ENCODE measurements at places on chromosomes 3 and 15.

DNA sequence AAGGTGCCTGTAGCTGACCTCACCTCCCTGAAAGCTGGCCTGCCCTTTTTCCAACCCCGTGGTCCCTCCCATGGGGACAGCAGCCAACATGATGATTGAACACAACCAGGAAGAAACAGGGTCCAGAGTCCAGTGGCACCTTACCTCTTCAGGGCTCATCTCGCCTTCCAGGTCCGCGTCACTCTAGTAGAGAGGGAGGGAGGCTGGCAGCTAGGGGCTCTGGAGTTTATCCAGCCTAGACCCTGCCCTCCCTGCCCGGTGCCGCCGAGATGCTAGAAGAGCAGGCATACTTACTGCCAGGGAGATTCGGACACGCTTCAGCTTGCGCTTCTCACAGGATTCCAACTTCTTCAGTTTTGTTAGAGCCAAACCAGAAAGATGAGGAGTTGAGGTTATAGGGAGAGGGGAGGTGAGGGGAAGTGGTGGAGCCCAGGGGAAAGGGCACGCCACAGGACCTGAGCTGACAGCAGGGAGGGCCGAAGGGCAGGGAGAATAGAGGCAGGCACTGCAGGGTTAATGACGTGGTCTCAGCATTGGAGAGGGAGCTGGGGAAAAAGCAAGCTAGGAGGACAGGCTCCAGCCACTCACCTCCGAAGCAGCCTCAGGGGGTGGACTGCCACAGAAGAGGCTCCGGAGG lies 9.1 kb downstream of the CLCN2 start:
- no peak for DNase-seq

DNA sequence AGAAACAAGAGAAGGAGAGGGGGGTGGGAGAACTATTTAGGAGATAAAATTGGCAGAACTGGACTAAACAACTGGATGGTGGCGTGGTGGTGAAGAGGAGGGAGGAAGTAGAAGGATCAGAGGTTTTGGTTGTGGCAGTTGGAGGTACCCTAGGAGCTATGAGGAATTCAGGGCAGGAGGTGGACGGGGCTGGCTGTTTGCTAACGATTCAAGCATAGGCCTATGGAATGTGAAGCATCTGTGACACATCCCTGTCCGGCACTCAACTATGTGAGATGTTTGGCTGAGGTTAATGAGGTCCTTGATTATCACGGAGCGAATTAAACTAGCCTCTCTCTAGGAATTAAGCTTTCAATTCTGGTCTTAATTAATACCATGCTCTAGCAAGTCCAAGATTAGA lies 13.5 kb downstream of the TARS3 start:
- peak; percentile 23 for DNase-seq

DNA sequence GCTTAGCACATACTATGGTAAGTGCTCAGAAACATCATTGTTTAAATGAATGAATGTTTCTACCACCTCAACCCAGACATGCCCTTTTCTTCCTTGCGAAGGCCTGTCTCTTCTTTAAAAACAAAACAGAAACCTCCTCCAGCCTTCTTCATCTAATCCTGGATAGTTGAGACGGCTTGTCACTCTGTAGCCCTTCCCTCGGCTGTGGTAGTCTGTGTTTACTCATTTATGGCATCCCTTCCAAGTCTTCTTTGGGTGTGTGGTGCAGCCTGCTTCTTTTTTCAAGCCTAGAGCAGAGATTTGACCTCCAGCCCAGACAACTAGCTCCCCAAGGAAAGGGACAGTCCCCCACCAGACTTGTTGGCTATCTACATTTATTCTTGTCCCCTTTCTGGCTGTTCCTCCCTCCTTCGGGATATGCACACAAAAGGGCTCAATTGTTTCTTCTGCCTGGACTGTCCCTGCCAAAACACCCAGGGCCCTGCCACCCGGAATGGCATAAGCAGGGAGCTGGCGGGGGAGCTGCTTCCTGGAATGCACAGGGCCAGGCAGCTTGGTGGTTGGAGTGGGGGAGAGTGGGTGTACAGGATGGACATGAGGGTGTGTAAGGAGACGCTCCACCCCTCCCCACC lies 67.8 kb downstream of the ITGA11 start:
- no peak for DNase-seq

DNA sequence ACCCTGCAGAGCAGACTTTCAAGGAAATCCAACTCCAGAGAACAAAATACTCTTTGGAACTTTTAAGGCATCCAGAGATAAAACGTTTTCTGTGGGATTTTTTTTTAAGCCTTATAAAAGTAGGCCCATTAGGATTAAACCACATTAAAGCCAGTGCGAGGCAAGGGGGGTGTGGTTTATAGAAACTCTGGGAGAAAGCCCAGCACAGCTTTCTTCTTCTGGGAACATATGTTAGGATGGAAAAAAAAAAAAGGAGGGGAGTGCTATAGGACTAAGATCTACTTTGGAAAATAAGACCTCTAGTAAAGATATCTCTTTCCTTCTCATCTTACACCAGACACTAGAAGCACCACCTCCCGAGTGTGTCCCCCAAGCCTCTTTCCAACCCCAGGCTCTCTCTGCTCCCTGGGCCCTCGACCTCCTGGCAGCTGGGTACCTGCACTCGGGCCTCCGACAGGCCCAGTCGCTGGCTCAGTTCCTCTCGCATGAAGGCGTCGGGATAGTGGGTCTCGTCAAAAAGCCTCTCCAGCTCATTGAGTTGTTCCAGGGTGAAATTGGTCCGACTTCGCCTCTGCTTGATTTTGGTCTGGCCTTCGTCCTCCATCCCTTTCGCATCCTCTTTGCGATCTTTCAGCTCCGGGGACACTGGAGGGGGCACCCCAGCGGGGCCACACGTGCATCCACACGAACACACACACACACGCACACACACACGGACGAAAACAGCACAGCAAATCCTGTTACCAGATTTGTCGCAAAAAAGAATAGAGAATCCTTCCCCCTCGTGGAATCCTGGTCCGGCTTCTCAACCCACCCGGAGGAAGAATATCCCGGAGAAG lies 3.8 kb downstream of the SHOX2 start:
- DNase-seq, result no peak

GRCh38 chr15:64634576-64635498 lies 140.6 kb downstream of the RBPMS2 start:
- no peak for DNase-seq

- DNase-seq, result no peak
Measured at GRCh38 chr3:154152741-154153140, 31.6 kb downstream of the ARHGEF26 start.

DNA sequence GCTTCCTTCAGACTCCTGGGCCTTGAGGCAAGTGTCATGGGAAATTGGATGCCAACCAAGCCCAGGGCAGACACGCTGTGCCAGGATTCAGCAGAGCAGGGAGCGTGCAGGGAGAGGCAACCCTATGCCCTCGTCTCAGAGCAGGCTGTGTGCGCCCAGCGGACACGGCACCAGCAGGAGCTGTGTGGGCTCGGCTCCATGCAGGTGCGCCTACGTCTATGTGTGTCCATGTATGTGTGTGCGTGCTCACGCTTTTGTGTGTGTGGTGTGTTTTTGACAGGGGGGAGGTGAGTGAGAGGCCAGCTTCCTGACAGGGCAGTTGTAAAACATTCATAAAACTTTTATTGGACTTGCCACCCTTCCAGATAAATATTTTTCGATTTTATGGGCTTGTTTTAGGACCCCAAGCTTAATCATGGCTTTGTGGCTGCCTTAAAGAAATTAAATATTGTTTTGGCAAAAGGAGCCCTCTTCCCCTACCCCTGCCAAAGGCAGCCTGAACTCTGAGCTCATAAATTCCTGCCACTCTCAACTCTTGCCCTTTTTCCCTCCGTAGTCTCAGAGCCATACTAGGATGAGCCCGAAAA lies 84.4 kb downstream of the DNAJB8 start:
- DNase-seq, result no peak

DNA sequence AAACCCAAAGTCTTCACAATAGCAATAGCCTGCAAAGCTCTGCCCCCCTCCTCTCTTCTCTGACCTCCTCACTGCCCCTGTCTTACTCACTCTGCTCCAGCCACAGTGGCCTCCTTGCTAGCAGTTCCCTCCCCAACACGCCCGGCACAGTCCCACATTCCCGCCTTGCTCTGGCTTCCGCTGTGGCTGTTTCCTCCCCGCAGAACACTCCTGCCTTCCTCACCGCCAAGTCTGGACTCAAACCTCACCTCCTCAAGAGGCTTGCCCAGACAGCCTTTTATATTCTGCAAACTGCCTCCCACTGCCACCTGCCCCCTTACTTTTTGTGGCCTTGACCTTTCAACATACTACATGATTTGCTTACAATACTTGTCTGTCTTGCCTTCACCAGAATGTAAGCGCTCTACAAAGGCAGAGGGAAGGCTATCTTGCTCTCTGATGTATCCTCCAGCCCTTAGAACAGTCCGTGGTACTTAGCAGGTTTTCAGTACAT lies 406 bp upstream of the MPI start:
- no peak for DNase-seq

- DNase-seq, result no peak
Measured at GRCh38 chr15:76339305-76340197, 3.0 kb downstream of the ISL2 start.

DNA sequence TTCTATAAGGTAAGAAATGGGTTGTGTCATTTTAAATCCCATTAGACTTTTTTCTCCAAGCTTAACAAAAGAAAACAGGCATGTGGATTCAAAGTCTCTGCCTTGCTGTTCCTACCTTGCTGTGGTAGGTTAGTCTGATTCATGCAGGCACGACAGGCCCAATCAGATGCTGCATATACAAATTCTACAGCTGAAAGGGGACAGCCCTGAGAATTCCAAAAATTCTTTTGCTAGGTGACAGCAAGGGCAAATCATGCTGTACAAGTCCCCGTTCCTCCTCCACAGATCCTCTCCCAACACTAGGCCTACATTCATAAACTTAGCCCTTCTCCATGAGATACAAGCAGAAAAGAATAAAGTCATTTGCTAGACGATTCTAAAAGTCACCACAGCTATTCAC lies 161.2 kb upstream of the THBS1 start:
- no peak for DNase-seq

DNA sequence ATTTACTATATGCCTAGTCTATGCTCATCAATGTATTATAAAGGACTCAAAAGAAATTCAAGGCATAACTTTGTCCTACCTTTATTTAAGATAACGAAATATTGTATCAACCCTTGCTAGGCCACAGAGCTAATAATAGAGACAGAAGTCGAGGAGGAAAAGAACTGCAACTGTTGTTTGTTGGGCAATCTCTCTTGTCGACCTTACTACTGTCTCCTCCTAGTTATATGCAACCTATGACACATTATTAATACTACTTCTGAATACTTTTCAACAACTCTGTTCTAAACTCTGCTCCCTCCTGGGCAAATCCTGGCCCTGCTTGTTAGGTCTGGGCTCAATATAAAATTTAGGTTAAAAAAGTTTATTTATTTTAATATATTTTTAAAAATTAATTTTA lies 24.6 kb downstream of the SPPL2A start:
- DNase-seq, result no peak

- no peak for DNase-seq
Measured at GRCh38 chr15:68682330-68682729, 103.5 kb downstream of the CORO2B start.

DNA sequence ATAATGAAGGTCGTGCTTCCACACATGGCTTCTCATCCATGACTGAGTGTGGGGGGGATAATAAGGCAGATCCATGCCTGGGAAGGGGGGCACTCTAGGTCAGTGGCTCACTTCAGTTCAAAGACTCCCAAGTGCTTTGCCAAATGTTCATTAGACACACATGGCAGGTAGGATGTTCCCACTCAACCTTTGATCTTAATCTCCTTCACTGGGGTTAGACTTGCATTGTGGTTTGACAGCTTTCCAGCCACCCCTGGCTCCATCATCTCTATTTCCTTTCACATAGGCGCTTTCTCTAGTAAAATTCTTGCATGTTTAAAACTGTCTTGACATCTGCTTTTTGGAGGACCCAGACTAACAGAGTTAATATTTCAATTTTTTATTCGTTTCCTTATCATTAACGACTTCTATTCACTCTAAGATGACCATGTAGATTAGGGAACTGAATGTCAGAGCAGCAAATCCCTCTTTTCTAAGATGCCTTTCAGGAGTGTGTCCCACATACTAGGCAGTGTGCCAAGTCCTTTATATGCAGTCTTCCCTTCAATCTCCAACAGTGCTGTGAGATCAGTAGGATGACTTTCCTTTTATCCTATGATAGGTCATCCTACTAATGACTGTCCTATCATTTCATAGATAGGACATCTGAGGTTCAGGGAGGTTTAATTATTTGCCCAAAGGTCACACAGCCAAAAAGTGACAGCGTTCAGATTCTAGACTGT lies 57.9 kb downstream of the BTD start:
- DNase-seq, result no peak

DNA sequence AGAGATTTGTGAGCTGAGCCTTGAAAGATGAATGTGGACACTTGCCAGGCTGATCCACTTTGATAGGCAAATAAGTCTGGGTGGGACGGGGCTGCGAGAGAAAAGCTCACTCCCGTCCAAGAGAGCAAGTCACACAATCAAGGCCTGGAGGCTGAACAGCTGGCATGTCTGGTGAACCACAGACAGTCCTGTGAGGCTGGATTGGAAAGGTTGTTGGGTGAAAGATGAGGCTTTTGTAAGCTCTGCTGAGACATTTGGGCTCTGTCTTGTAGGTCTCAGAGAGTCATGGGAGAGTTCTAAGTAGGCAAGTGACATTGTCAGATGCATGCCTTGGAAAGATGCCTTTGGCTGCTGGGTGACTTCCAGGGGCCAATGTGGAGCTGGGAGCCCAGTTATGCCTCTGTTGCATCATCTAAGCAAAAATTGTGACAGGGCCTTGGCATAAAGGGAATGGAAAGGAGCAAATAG lies 38.5 kb downstream of the RPLP1 start:
- DNase-seq, result no peak

Measured in AG04450 (cell line).